Stimulated activated naive CD4-positive, alpha-beta T cell treated with Interleukin-2 at 50 U/mL for 16 hours (primary cell): ENCODE measurements at places on chromosomes 4 and X.

- DNase-seq = no peak
These were observed 19.7 kb upstream of the PLA2G12A start for GRCh38 chr4:109749388-109750082.

- DNase-seq = no peak
These were observed 991.5 kb downstream of the ADGRL3 start for GRCh38 chr4:62191451-62192240.

- DNase-seq = no peak
These were observed 53.7 kb upstream of the TADA2B start for GRCh38 chr4:6989331-6989923.

GRCh38 chr4:116632269-116632668, 453.1 kb downstream of the TRAM1L1 start:
- DNase-seq = no peak
